Esophagus (tissue), 2 donors: ENCODE measurements at places on chromosomes 4 and X. TPM values are rescaled to one million over a fixed set of nuclear protein-coding genes. Genes with fewer than 3 reads are reported as not detected.

The NWD2 gene
- polyA plus RNA-seq: 0.05 TPM

The C4orf36 gene
- polyA plus RNA-seq: 1.0 TPM

The SLC25A43 gene
- 34.5 TPM for polyA plus RNA-seq

The UGT8 gene
- 1.3 TPM for polyA plus RNA-seq

The DUSP9 gene
- polyA plus RNA-seq: 0.46 TPM

The DIPK2B gene
- 3.3 TPM for polyA plus RNA-seq

The EXOSC9 gene
- polyA plus RNA-seq: 16.3 TPM

The RS1 gene
- polyA plus RNA-seq: not detected

The CXCL3 gene
- 0.47 TPM for polyA plus RNA-seq

The MAGEC2 gene
- 0.06 TPM for polyA plus RNA-seq

The TCEAL6 gene
- polyA plus RNA-seq: not detected

The MTTP gene
- 0.05 TPM for polyA plus RNA-seq

The WDR17 gene
- polyA plus RNA-seq: 0.22 TPM

The NPY1R gene
- 0.33 TPM for polyA plus RNA-seq

The FRMPD4 gene
- under 0.01 TPM for polyA plus RNA-seq

The TMSB15B gene
- polyA plus RNA-seq: 2.1 TPM

The EPHA5 gene
- under 0.01 TPM for polyA plus RNA-seq

The FATE1 gene
- polyA plus RNA-seq: not detected

The CCKAR gene
- polyA plus RNA-seq: not detected

The OTC gene
- polyA plus RNA-seq: 0.20 TPM

The SMIM31 gene
- not detected for polyA plus RNA-seq

The PCDH7 gene
- 3.3 TPM for polyA plus RNA-seq

The BEND4 gene
- polyA plus RNA-seq: not detected

The KLHL4 gene
- polyA plus RNA-seq: 0.05 TPM

The CPZ gene
- 3.4 TPM for polyA plus RNA-seq

The FAM3A gene
- 51.6 TPM for polyA plus RNA-seq

The GAGE12F gene
- polyA plus RNA-seq: not detected

The STPG2 gene
- polyA plus RNA-seq: 0.02 TPM

The CWH43 gene
- 14.4 TPM for polyA plus RNA-seq

The DUSP21 gene
- not detected for polyA plus RNA-seq

The MAGED4 gene
- 2.1 TPM for polyA plus RNA-seq

The PDHA2 gene
- polyA plus RNA-seq: not detected

The ARHGAP24 gene
- 2.0 TPM for polyA plus RNA-seq

The CXorf51A gene
- polyA plus RNA-seq: not detected

The MAGEB10 gene
- not detected for polyA plus RNA-seq

The SRPK3 gene
- 0.15 TPM for polyA plus RNA-seq

The EMCN gene
- 3.3 TPM for polyA plus RNA-seq

The PCDH19 gene
- 0.14 TPM for polyA plus RNA-seq

The FAM184B gene
- 0.07 TPM for polyA plus RNA-seq

The UGT2B10 gene
- not detected for polyA plus RNA-seq

The ZXDB gene
- polyA plus RNA-seq: 1.2 TPM

The FGD1 gene
- 4.9 TPM for polyA plus RNA-seq

The SHOX gene
- not detected for polyA plus RNA-seq

The LINC00632 gene
- 0.16 TPM for polyA plus RNA-seq

The MAGEA4 gene
- polyA plus RNA-seq: not detected
